SK-N-DZ (cell line): ENCODE measurements at places on chromosomes 1 and 21.
A peak's percentile ranks its signal among the peaks of the same experiment; 100 is the strongest.

DNA sequence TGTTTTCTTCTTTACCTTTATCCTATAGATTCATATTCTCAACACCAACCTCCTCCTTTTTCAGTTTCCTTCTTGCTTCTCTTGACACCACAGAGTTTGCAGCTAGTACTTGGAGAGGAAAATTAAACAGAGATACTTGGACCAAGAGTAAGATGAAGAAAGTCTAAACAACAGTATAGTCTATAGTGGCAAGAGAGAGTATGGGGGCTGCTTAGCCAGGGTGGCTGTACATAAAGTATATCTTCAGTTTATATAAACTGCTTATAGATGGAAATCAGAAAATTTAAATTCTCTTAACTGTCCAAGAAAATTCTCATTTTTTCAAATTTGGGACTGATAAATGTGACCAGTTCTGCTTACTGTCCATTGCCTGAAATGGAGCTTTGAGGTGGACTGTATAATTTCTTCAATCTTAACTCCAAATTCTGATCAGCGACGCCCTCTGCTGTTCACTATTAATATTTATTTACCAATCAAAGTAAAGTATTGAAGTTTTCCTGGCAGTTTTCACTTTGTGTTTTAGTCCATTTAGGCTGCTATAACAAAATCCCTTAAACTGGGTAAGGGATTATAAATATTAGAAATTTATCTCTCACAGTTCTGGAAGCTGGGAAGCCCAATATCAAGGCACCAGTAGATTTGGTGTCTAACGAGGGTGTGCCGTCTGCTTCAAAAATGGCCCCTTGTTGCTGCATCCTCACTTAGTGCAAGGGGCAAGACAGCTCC is 14.8 kb upstream of the METTL18 start:
- DNase-seq = peak; percentile 4

GRCh38 chr1:64715186-64715585 is 29.7 kb upstream of the RAVER2 start:
- no peak for DNase-seq

DNA sequence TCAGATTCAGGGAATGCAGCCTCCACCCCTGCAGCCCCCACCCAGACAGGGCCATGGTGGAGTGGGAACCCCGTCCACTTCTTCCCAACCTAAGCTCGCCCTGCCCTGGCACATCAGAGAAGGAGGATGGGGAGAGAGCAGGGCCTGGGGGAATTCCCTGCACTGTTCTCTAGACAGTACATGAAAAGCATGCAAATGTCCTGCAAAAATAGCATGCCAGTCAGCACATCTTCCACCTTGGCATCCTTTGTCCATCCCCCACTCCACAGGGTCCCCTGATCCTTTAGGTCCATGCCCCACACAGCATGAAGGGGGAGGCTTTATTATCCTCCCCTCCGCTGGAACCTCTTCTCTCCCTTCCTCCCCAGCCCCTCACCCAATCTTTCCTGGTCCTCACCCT is 35.0 kb upstream of the RD3 start:
- no peak for DNase-seq

DNA sequence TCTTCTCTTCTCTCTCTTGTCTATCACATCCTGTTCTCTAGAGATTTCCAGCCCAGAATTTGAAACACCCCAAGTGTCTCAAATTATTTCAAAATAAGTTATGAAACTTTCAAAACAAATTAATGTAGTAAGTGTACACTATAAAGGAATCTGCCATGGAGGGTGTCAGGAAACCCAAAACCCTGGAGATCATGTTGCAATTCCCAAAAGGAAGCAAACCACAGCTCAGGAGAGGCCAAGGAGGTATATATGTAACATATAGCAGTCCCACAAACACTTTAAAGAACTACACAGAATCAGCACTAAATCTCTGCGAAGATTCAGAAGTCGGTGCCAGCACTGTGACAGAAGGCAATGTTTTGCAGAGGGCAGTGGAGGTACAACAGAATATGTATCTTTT is 26.6 kb downstream of the PTPN14 start:
- DNase-seq = no peak

- DNase-seq = no peak
These were observed 49.0 kb downstream of the MRPL37 start for GRCh38 chr1:54248966-54249365.

DNA sequence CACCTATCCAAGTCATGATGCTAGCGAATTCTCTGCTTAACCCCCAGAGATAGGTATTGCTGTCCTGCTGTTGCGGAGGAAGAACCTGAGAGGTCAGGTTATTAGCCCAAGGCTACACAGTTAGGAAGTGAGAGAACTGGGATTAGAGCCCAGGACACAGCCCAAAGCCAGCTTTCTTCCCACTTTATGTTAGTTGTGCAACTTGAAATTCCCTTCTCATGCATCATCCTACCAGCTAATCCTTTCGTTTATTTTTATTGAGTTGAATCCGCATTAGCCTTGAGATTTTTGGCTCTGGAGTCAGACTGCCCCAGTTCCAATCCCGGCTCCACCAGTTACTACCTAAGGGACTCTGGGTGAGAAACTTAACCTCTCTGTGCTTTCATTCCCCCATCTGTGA is 65.4 kb downstream of the PLEKHA6 start:
- DNase-seq = no peak

DNA sequence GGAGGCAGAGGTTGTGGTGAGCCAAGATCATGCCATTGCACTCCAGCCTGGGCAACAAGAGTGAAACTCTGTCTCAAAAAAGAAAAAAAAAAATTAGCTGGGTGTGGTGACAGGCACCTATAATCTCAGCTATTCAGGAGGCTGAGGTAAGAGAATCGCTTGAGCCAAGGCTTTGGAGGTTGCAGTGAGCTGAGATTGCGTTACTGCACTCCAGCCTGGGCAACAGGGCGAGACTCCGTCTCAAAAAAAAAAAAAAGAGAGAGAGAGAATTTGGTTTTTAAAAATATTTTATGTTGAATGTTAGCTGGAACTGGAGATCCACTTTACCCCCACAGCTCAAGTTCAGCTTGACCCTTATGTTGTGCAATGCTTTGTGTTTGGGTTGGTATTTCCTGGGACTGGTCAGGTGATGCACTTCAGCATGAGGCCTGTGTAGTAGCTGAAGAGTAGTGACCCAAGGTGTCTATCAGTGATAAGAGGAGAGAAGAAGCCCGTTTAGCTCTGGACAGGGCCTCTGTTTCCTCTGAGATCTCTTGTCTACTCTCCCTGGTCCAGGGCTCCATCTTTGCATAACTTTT is 36.8 kb upstream of the MACF1 start:
- no peak for DNase-seq
